Amniotic epithelial cell (primary cell): ENCODE measurements at places on chromosomes 11 and 22.

DNA sequence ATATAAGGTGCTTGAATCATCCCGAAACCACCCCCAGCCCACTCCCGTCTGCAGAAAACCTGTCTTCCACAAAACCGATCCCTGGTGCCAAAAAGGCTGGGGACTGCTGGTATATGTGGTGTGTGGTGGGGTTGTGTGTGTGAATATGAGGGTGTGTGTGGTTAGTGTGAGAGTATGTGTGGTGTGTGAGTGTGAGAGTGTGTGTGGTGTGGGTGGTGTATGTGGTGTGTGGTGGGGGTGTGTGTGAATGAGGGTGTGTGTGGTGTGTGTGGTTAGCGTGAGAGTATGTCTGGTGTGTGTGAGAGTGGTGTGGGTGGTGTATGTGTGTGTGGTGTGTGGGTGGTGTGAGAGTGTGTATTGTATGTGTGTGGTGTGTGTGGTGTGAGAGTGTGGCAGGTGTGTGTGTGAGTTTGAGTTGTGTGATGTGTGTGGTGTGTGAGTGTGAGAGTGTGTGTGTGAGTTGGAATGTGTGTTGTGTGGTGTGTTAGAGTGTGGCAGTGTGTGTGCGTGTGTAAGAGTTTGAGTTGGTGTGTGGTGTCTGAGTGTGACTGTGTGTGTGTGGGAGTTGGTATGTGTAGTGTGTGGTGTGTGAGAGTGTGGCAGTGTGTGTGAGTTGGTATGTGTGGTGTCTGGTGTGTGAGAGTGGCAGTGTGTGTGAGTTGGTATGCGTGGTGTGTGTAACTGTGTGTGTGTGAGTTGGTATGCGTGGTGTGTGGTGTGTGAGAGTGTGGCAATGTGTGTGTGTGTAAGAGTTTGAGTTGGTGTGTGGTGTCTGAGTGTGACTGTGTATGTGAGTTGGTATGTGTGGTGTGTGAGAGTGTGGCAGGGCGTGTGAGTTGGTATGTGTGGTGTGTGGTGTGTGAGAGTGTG is 6.5 kb downstream of the UPK3A start:
- no peak for DNase-seq

GRCh38 chr22:45977551-45978274 is 751 bp upstream of the WNT7B start:
- DNase-seq: peak; percentile 23

GRCh38 chr11:132874638-132875037 is 657.7 kb downstream of the OPCML start:
- no peak for DNase-seq

GRCh38 chr22:46652847-46653331 is 32.7 kb downstream of the GRAMD4 start:
- no peak for DNase-seq

DNA sequence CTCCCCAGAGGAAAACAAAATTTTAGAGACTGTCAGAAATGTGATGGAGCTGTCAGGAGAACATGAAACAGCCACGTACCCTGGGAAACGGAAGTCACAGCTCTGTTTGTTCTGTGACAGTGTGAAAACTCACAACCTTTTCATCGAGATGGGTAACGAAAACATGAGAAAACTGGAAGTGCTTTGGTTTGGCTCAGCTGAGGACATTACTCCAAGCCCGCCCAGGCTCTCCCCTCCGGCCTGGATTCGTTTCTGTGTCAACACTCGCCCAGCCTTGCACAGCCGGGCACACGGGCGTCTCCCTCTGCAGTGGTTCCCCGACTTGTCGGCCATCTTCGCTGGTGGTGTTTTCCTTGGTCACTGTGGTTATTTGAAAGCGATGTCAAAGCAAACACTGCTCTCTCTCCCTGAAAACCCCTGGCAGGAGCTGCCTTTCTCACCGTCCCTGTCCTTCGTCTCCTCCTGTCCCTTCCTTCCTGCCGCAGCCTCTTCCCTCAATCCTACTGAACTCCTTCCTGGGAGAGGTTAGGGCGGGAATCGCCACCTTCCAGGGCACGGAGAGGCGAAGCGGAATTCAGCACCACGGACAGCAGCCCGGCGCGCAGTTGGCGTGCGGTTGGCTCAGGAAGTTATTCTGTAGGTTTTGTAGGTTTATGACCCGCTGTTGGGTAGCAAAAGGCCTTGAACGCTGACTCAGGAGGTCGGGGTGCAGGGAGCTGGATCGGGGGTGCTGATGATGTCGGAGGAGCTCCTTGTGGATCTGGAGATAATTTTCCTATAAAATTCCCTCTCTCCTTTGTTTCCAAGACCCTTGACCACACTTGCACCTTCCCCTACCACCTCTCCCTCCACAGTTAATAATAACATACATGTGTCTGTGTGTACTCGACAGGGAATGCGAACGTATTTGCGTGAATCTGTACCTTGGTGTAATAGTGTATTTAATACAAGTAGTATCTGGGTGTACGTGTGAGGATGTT is 13.1 kb upstream of the RPS19BP1 start:
- DNase-seq: no peak

- no peak for DNase-seq
These were observed 147.4 kb upstream of the PGR start for GRCh38 chr11:101277036-101277435.

GRCh38 chr11:15216678-15217077 is 102.0 kb downstream of the INSC start:
- DNase-seq: no peak

GRCh38 chr11:8720352-8720751 is 37.8 kb downstream of the RPL27A start:
- no peak for DNase-seq

GRCh38 chr22:38919631-38920190 is 37.7 kb upstream of the APOBEC3A start:
- no peak for DNase-seq

GRCh38 chr11:100929377-100929776 is 200.2 kb downstream of the PGR start:
- DNase-seq: peak; percentile 67

GRCh38 chr11:86571273-86571948 is 101.0 kb downstream of the ME3 start:
- DNase-seq: peak; percentile 26

- DNase-seq: peak; percentile 25
These were observed 379 bp upstream of the RAB38 start for GRCh38 chr11:88175569-88176075.

DNA sequence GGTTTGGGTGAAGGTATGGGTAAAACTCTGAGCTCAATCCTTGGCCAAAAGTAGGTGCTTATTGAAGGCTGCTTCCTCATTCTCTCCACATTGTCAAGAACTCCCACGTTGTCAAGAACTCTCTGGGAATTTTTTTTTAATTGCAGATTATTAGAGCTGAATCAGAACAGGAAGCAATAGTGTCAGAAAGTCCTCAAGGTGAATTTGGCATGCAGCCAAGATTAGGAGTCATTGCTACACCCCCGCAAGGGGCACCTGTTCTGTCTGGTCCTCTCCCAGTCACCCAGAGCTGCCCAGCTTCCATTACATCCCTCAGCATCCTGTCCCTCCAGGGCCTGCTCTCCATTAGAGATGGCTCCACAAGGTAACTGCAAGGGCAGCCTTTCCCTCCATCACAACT is 996.5 kb downstream of the OPCML start:
- no peak for DNase-seq

DNA sequence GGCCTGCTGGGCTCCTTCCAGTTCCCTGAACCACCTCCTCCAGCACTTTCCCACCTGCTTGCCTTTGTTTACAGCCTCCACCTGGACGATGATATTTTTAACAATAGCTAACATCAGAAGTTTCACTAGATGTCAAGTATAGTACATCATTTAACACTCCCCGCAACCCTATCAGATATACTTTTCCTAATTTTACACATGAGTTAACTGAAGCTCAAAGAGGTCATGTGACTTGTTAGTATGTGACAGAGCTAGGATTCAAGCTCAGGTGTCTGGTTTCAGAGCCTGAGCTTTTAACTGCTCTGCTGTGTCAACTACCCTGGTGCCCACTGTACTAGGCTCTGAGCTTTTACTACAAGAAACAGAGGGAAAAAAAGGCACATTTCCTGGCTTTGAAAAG is 14.3 kb upstream of the HPX start:
- DNase-seq: no peak

- DNase-seq: peak; percentile 42
These were observed 30.3 kb upstream of the PISD start for GRCh38 chr22:31692186-31692886.

GRCh38 chr22:46801331-46801811 is 38.9 kb downstream of the TBC1D22A start:
- DNase-seq: no peak

- peak; percentile 64 for DNase-seq
These were observed 38.8 kb upstream of the POU2AF1 start for GRCh38 chr11:111417766-111418435.

GRCh38 chr22:48677621-48678020 is 1150.1 kb downstream of the BRD1 start:
- DNase-seq: no peak

DNA sequence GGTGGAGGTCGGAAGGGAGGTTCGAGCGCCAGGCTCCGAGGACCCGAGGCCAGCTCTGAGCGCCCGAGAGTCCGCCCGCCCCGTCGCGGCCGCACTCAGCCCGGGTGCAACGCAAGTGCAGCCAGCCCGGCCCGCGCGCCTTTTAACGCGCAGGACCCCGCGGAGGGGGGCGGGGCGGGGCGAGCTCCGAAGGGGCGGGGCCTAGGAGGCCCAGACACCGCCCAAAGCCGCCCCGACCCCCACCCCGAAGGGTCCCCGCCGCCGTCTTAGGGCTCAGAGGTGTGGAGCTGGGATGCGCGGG is at the start of gene PHOX2A:
PHOX2A (minus strand) TSS at position 117 of the 301 bp plus-strand sequence. CDS start 172 bp downstream, outside the sequence.
- no peak for DNase-seq

DNA sequence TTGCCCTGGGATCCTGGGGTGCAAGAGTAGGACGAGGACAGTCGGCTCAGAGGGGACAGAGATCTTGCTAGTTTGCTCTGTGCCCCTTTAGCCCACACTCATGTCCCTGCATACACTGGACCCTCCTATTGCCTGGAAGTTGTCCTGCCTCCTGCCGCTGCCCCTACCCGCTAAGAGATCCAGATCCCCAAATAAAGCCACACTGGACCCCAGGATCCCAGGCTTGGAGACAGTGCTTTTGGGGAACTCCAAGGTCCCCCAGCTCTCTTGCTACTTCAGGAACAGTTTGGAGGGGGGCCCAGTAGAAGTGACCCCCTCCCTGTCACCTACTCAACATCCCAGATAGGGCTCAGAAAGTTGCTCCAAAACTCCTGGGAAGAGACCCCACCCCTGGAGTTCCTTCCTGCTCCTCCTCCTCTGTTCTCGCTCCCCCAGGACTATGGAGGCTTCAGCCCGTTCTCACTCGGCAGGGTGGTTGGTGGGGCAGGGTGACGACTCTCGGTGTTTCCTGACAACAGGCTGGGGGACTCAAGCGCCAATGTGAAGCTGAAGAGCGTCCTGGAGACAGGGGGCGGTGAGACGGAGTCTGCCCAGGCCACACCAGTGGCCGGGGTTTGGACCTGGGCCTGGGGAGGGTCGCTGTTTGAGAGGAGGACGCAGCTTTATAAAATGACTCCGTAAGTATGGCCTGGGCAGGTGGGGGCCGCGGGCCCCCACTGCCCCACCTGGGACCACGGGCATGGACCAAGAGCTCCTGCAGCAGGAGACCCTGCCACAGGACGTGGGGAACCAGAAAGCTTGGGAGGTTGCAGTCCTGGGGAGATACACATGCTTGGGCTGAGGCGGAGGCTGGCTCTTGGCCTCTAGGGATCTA is 19.2 kb upstream of the TUB start:
- DNase-seq: no peak

DNA sequence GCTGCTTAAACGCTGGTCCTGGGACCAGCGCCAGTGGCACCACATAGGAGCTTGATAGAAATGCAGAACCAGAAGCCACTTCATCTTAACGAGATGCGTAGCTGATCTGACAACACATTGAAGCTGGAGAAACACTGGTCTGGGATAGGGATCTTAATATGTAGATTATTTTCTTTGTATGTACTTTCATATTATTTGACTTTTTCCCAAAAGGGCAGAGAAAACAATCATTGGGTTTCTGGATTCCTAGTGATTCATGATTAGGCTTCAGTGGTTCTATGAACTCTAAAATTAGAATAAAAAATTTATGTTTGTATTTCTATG is 12.3 kb downstream of the MPEG1 start:
- DNase-seq: no peak

GRCh38 chr11:2991452-2992233 is 486 bp downstream of the NAP1L4 start:
- DNase-seq: peak; percentile 58

DNA sequence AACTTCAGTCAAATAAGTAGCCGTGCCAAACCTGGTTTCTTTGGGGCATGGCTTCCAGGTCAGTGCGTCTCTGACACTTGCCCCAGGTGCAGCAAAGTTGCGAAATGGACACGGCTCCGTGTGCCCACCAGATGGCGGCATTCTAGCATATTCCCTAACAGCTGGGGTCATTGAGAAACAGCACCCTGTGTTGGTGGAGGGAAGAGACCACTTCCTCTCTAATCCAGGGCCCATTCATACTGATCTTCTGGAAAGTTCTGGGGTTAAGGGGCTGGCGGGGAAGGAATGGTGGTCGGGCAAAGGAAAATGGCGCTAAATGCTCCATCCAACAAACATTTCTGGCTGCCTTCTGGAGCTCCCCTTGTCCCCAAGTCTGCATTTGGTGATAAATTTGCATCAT is 141.2 kb upstream of the TIMP3 start:
- peak; percentile 71 for DNase-seq

DNA sequence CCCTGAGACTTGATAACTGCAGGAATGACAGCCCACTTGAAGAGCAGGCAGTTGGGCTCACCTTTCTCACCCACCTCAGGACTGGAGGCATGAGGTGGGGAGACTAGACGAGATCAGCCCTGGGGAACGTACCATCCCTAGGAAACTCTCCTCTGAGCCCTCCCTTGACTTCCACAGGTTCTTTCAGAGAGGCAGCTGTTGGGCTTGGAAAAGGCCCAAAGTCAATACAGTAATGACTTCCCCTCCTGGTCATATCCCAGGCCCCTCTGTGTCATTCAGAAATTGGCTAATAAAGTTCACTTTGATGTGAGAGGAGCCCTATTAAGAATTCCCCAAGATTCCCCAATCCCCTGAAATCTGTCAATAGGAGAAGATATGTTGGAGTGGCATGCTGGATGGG is 5.8 kb upstream of the NECTIN1 start:
- DNase-seq: no peak

DNA sequence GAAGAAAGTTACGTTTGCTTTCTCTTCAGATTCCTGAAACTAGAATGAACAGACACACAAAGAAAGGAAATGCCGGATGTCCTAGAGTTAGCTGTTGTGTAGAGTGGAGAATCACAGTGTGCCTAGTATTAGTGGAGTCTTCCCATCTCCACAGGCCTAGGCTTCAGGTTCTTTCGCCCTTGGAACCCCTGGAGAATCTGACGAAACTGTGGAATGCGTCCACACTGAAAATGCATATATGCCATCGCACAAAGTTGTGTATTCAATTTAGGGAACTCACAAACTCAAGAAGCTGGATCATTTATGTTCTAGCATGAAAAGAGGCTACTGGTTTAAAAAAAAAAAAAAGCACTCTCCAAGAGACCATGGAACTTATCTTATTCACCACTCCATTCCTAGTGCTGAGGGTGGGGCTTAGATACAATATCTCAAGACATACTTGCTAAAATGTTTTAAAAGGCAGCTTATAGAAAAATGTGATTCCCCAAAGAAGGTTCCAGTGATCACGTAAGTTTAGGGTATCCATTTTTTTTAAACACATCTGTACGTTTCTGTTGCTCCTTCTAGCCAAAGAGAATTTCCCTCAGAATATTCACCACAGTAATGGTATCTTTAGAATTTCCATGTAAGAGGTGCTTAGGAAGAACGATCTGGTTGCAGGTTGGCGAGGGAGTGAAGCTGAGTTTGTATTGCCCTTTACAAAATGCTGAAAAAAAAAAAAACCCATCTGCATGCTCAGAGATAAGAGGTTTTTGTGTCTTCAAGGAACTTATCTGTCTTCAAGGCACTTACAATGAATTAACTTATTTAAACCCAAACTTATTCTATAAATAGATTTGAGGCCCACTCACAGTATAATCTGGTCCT is 20.0 kb downstream of the MAML2 start:
- no peak for DNase-seq
